Aorta (tissue), 5 donors: ENCODE measurements at places on chromosomes 7 and 10. TPM values are rescaled to one million over a fixed set of nuclear protein-coding genes. Genes with fewer than 3 reads are reported as not detected.

- H3K4me3 ChIP-seq: no peak overlapping the region
- no peaks in the 10 kb centered on the region for H3K36me3 ChIP-seq
- no peak for DNase-seq
- H3K27me3 ChIP-seq: no peaks in the 10 kb centered on the region
These were observed 31.6 kb upstream of the ETV1 start for GRCh38 chr7:14021069-14021468.

The PTPRZ1 gene
- 4.1 TPM for polyA plus RNA-seq

DNA sequence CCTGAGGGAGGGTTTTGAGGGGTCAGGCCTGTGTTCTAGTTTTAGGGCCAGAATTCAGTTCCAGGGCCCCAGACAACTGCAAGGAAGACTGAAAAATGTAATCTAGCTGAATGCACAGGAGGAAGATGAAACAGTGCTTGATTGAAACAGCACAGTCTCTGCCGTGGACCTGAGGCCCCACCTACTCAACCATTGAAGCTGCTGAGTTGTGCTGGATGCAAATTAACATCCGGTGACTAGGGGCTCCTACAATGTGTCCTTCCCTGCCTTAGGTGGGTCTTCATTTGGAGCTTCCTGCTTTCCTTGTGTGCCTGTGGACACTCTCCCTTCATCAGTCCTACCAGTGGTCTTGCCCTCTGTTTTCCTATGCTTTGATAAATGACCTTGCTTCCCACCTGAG lies 5.7 kb downstream of the GLRX3 start:
- H3K4me3 ChIP-seq: no peak overlapping the region
- H3K36me3 ChIP-seq: peaks cover 1% of the 10 kb centered on the region
- DNase-seq: no peak
- H3K4me1 ChIP-seq: peaks cover 14% of the 10 kb centered on the region
- H3K27me3 ChIP-seq: no peaks in the 10 kb centered on the region

DNA sequence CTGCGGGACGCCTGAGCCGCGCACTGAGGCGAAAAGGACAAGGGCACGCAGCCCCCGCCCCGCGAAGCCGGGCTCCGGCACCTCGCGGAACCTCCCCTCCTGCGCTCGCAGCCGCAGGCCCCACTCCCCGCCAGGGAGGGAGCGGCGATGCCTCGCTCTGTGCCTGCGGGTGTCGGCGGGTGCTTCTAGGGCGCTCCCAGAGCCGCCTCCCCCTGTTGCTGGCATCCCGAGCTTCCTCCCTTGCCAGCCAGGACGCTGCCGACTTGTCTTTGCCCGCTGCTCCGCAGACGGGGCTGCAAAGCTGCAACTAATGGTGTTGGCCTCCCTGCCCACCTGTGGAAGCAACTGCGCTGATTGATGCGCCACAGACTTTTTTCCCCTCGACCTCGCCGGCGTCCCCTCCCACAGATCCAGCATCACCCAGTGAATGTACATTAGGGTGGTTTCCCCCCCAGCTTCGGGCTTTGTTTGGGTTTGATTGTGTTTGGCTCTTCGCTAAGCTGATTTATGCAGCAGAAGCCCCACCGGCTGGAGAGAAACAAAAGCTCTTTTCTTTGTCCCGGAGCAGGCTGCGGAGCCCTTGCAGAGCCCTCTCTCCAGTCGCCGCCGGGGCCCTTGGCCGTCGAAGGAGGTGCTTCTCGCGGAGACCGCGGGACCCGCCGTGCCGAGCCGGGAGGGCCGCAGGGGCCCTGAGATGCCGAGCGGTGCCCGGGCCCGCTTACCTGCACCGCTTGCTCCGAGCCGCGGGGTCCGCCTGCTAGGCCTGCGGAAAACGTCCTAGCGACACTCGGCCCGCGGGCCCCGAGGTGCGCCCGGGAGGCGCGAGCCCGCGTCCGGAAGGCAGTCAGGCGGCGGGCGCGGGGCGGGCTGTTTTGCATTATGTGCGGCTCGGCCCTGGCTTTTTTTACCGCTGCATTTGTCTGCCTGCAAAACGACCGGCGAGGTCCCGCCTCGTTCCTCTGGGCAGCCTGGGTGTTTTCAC lies 519 bp downstream of the ITGB8 start:
- no peaks in the 10 kb centered on the region for H3K36me3 ChIP-seq
- peak overlapping the region; percentile 59 for H3K4me3 ChIP-seq
- H3K4me1 ChIP-seq: no peaks in the 10 kb centered on the region
- H3K27ac ChIP-seq: no peak overlapping the region

GRCh38 chr10:85612378-85612775 lies 754.2 kb downstream of the GRID1 start:
- DNase-seq: no peak
- H3K27me3 ChIP-seq: no peaks in the 10 kb centered on the region
- no peak overlapping the region for H3K4me3 ChIP-seq
- H3K36me3 ChIP-seq: no peaks in the 10 kb centered on the region
- no peak overlapping the region for H3K27ac ChIP-seq

DNA sequence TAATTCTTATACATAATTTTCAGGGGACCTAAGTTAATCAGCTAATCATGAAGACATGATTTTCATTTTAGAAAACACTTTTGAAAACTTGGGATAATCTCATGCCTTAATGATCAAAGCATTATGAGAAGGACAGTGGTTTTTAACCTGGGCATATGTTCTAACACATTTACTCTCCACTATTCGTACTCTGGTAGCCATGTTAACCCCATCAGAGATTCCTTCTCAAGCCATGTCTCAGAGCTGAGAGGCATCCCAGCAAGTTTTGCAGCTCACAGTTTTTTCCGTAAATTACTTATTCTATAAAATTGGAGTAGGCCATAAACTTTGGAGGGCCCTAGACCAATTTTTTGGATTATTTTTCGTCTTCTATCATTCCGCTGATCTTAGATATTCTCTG lies 15.7 kb downstream of the AKR1C1 start:
- no peak for DNase-seq
- H3K27ac ChIP-seq: no peak overlapping the region
- H3K36me3 ChIP-seq: no peaks in the 10 kb centered on the region
- H3K4me1 ChIP-seq: no peaks in the 10 kb centered on the region
- no peak overlapping the region for H3K4me3 ChIP-seq

The GIMAP1 gene
- 0.95 TPM for polyA plus RNA-seq

GRCh38 chr7:22204312-22204711 lies 152.6 kb downstream of the RAPGEF5 start:
- no peaks in the 10 kb centered on the region for H3K27me3 ChIP-seq
- H3K4me1 ChIP-seq: no peaks in the 10 kb centered on the region
- no peaks in the 10 kb centered on the region for H3K36me3 ChIP-seq
- no peak overlapping the region for H3K27ac ChIP-seq
